ENCODE measurements at places on chromosomes 7 and 10.
A peak's percentile ranks its signal among the peaks of the same experiment; 100 is the strongest.

- DNase-seq: no peak
Measured at GRCh38 chr7:31775556-31775955, 88.5 kb downstream of the PPP1R17 start.

- peak; percentile 37 for DNase-seq
Measured at GRCh38 chr10:123995461-123996131, 97.8 kb downstream of the CHST15 start.

GRCh38 chr7:45031829-45032228 is 31.8 kb downstream of the CCM2 start:
- no peak for DNase-seq

GRCh38 chr7:42292991-42293521 is 56.0 kb upstream of the GLI3 start:
- DNase-seq: no peak

DNA sequence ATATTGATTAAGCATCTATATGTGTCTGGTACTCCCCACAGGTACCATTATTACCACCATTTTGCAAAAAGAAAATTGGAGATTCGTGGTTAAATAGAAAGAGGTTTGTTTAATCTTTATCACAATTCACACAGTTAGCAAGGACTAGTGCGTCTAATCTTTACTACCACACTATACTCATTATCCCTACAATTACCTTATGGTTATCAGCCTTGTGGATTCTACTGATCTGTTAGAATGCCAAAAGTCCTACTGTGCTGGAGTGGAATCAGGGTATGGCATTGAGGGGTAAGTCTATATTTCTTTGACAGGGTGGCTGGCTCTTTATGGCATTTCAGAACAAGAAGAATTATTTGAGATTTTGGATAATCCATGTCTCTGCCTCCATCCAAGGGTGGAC is 156.1 kb downstream of the RNLS start:
- no peak for DNase-seq

DNA sequence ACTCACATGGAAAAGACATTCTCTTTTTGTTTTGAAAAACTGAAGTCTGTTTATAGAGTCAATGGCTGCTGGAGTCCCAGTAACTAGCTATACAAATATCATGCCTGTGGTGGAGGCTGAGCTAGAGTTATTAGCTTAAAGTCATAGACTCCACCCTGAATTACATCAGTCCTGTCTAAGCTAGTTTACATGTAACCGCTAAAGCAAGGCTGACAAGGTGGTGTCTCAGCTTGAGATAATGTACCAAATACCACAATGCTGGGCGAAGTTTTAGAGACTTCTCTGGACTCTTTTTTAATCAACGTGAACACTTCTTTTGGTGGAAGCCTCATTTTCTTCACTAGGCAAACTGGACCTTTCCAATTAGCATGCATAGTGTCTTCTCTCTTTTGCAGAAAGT is 219.4 kb downstream of the ANK3 start:
- DNase-seq: no peak

- DNase-seq: no peak
Measured at GRCh38 chr7:78479348-78479747, 680.8 kb downstream of the PHTF2 start.

DNA sequence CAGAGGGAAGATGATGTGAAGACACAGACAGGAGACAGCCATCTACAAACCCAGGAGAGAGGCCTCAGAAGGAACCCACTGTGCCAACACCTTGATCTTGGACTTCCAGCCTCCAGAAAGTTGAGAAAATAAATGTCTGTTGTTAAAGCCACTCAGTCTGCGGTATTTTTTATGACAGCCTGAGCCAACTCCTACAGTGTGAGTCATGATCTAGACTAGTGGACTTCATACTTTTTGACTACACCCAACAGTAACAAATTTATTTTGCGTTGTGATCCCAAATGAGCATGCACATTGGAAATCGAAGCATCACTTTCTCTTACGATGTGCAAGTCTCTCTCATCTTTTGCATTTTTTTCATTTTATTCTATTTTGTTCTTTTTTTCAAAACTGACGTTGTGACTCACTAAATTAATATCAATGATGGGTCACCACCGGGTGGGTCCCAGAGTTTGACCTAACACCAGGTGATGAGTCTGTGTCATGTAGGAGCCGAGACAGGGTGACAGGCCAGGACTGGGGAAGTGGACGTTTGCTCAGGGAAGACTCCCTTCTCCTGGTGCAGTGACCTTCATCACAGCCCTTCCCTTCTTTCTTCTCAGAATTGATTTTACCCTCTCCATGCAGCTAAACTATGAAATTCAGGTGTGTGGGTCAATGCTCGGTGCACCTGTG is 28.9 kb downstream of the PHYH start:
- DNase-seq: no peak

GRCh38 chr10:22580711-22581110 is 133.7 kb downstream of the PIP4K2A start:
- no peak for DNase-seq

DNA sequence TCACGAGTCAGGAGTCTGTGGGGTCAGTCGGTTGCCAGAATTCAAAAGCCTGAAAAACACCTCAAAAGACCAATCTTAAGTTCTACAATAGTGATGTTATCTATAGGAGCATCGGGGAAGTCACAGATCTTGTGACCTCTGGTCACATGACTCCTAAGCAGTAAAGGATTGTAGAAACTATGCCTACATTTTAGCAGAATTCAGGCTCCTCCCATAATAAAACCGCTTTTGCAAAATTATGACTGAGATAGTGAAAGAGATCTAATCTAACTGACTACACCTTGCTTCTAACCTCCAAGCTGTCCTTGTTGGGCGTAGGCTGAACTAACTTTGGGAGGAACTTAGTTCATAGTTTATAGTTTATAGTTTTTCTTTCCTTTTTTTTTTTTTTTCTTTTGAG is 16.6 kb downstream of the SSMEM1 start:
- no peak for DNase-seq

DNA sequence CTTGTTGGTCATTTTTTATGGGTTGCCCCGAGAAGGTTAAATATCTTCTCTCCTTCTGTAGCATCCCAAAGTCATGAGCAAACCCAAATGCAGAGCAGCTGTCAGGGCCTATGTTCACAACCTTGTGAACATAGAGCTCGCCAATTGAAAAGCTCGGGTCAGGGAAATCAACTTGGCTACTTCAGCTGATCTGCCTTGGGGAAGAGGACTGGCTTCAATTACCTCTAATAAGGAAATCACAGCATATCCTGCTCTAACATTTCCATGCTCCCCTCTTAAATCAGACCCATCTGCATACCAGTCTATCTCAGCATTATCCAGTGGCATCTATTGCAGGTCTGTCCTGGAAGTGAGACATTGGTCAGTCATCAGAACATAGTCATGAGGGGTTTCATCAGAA is 105.6 kb downstream of the ANKRD26 start:
- no peak for DNase-seq

Data from activated CD8-positive, alpha-beta T cell treated with anti-CD3 and anti-CD28 coated beads, Interleukin-2, amount 10 ng/mL, durations not matched to agents 7 days and 5 days (primary cell).